Astrocyte of the hippocampus (primary cell): ENCODE measurements at places on chromosomes 3 and 15.
A peak's percentile ranks its signal among the peaks of the same experiment; 100 is the strongest.

- DNase-seq, result peak; percentile 57
Measured at GRCh38 chr3:113231391-113231790, 20.0 kb downstream of the BOC start.

- no peak for DNase-seq
Measured at GRCh38 chr15:90598031-90598577, 68.4 kb downstream of the CRTC3 start.

GRCh38 chr3:55030938-55031337 is 103.1 kb upstream of the LRTM1 start:
- no peak for DNase-seq

DNA sequence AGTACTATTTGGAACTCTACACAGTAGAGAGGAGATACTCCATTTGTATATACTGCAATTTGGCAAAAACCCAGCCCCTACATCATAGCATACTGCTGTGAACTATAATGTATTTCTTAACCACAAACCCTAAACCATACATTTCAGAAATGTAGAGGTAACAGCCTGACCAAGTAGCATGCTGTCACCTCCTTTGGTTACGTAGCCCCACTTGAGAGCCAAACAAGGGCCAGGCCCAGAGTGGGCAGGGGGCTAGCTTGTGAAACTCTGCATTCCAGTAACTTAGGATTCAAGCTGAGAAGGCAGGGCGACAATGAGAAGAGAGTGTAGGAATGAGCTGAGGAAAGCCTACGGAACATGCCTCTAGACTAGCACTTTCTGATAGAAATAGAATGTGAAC is 135.8 kb downstream of the GREM1 start:
- DNase-seq, result no peak

- no peak for DNase-seq
Measured at GRCh38 chr3:17307482-17307881, 422.7 kb downstream of the PLCL2 start.

DNA sequence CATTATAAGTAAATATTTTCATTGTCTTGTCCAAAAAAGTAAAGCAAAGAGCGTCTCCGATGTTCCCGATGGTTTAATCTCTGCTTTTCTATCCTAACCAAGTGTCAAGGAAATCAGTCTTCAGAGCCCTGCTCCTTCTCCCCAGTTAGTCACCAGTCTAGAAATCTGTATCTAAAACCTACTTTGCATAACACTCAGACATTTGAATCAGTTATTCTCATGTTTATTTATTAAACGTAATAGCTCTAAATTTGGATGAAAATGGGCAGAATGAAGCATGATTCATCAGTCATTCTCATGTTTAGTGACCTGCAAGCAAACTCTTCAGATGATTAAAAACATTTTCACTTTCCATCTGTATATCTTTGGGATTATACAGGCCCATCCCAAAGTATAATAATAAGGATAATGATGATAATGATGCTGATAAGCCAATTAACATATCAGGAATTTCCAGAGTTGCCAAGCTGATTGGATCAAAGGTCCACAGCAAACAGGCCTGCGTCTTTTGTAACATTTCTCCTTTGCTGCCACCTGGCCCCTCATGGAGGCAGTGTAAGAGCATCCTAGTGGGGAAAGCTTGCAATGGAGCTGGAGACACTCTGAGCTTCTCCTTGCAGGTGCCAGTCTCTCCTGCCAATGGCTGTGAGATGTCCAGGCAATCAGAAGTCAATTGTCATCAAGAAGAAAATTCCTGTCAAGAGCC is 273.9 kb downstream of the IGSF11 start:
- peak; percentile 66 for DNase-seq

GRCh38 chr3:23761440-23761896 is 44.3 kb upstream of the UBE2E1 start:
- peak; percentile 40 for DNase-seq
